ENCODE measurements at places on chromosomes 3 and 15. TPM values are rescaled to one million over a fixed set of nuclear protein-coding genes. Genes with fewer than 3 reads are reported as not detected.

Gene CHDH
- under 0.01 TPM for total RNA-seq

Gene CKMT1B
- total RNA-seq, result not detected

Gene CPN2
- total RNA-seq, result not detected

Gene C3orf70
- not detected for total RNA-seq

Gene CD200
- total RNA-seq, result 6.9 TPM

Gene GOLGA8S
- 0.10 TPM for total RNA-seq

Gene PRR23C
- total RNA-seq, result not detected

Gene SAMMSON
- total RNA-seq, result not detected

Gene LAMB2
- 3.1 TPM for total RNA-seq

Gene CHRM5
- not detected for total RNA-seq

Gene CD86
- total RNA-seq, result 50.1 TPM

Gene SH2D7
- not detected for total RNA-seq

Gene OXTR
- total RNA-seq, result 0.52 TPM

Gene TNFAIP8L3
- 0.31 TPM for total RNA-seq

Gene CNTN3
- not detected for total RNA-seq

Gene CNTN6
- 0.21 TPM for total RNA-seq

Gene KNG1
- 0.21 TPM for total RNA-seq

Gene NMNAT3
- 1.5 TPM for total RNA-seq

Gene SKOR1
- total RNA-seq, result 1.9 TPM

Gene RTP4
- 2.2 TPM for total RNA-seq

Gene MESP1
- total RNA-seq, result not detected

Gene TNNC1
- 0.31 TPM for total RNA-seq

Gene KCNH8
- 1.0 TPM for total RNA-seq

Gene SEMA3F
- 0.42 TPM for total RNA-seq

Gene TOP2B
- 126 TPM for total RNA-seq

Gene CFAP161
- total RNA-seq, result 3.7 TPM

Gene RPSA
- total RNA-seq, result 2,107 TPM

Gene PDIA5
- 3.4 TPM for total RNA-seq

Gene RAB5A
- total RNA-seq, result 150 TPM

Gene MRPL3
- 54.7 TPM for total RNA-seq

Gene RARB
- not detected for total RNA-seq

Gene NOX5
- not detected for total RNA-seq
